Hair follicle dermal papilla cell (primary cell): ENCODE measurements at places on chromosomes 6 and 20. TPM values are rescaled to one million over a fixed set of nuclear protein-coding genes. Genes with fewer than 3 reads are reported as not detected.

Gene TTK
- 1.8 and 2.3 TPM in 2 replicates for total RNA-seq

Gene FHL5
- not detected in 2 replicates for total RNA-seq

Gene TCP11
- 0.49 and 1.1 TPM in 2 replicates for total RNA-seq

Gene MYB
- 0.16 and 0.85 TPM in 2 replicates for total RNA-seq

Gene NTSR1
- total RNA-seq, result 0.36 and 0.49 TPM in 2 replicates

Gene PPIL6
- total RNA-seq, result 2.1 and 2.3 TPM in 2 replicates

Gene PI3
- not detected in 2 replicates for total RNA-seq

Gene CABLES2
- total RNA-seq, result 2.1 and 2.3 TPM in 2 replicates

Gene GJA10
- not detected in 2 replicates for total RNA-seq

Gene VGLL2
- total RNA-seq, result not detected in 2 replicates

Gene PCK1
- not detected in 2 replicates for total RNA-seq

Gene CRISP2
- total RNA-seq, result not detected in 2 replicates

Gene GTSF1L
- not detected in 2 replicates for total RNA-seq

Gene MTRF1L
- 16.9 and 18.2 TPM in 2 replicates for total RNA-seq

Gene MCM8
- total RNA-seq, result 3.2 and 4.5 TPM in 2 replicates

Gene KHDC1
- total RNA-seq, result 3.8 and 3.9 TPM in 2 replicates

Gene UNC93A
- not detected in 2 replicates for total RNA-seq

Gene PTGIS
- total RNA-seq, result 6.3 and 15.2 TPM in 2 replicates

Gene ZC2HC1B
- 0.16 TPM in 1 of 2 replicates, not detected in the other for total RNA-seq

Gene SLC13A3
- 2.3 and 2.4 TPM in 2 replicates for total RNA-seq

Gene RNF8
- 11.9 and 13.8 TPM in 2 replicates for total RNA-seq

Gene BPI
- not detected in 2 replicates for total RNA-seq

Gene PDE10A
- 0.24 and 0.97 TPM in 2 replicates for total RNA-seq

Gene EYS
- under 0.01 TPM in 2 replicates for total RNA-seq

Gene TMEM244
- not detected in 2 replicates for total RNA-seq

Gene LCA5
- 5.3 and 5.4 TPM in 2 replicates for total RNA-seq

Gene TREM1
- total RNA-seq, result not detected in 2 replicates

Gene CTAGE9
- total RNA-seq, result not detected in 2 replicates

Gene TFAP2A
- total RNA-seq, result 8.5 and 9.7 TPM in 2 replicates

Gene CPNE5
- total RNA-seq, result 0.12 and 0.16 TPM in 2 replicates

Gene HAO1
- total RNA-seq, result not detected in 2 replicates

Gene PHACTR3
- total RNA-seq, result 5.2 and 9.4 TPM in 2 replicates

Gene MPC1
- total RNA-seq, result 20.3 and 23.1 TPM in 2 replicates

Gene APOBEC2
- total RNA-seq, result not detected in 2 replicates

Gene BTNL2
- not detected in 2 replicates for total RNA-seq

Gene ENPP3
- 0.12 TPM in 1 of 2 replicates, not detected in the other for total RNA-seq

Gene CRYBG1
- 40.4 and 55.9 TPM in 2 replicates for total RNA-seq

Gene SLC22A16
- 0.12 TPM in 1 of 2 replicates, not detected in the other for total RNA-seq

Gene SIRPA
- 5.8 and 7.4 TPM in 2 replicates for total RNA-seq

Gene SAMD3
- 0.61 and 0.65 TPM in 2 replicates for total RNA-seq

Gene MRAP2
- 0.12 and 0.32 TPM in 2 replicates for total RNA-seq

Gene OR2J3
- not detected in 2 replicates for total RNA-seq

Gene JAG1
- 30.1 and 39.9 TPM in 2 replicates for total RNA-seq

Gene NFATC2
- total RNA-seq, result 1.8 and 2.8 TPM in 2 replicates

Gene DYNLRB1
- 64.6 and 102 TPM in 2 replicates for total RNA-seq

Gene EFCAB8
- total RNA-seq, result under 0.01 TPM in 1 of 2 replicates, not detected in the other

Gene PFDN4
- 38.9 and 44.6 TPM in 2 replicates for total RNA-seq
